Activated B cell treated with CpG ODN at 0.5 μM for 24 hours (primary cell): ENCODE measurements at places on chromosomes 7 and 10. TPM values are rescaled to one million over a fixed set of nuclear protein-coding genes. Genes with fewer than 3 reads are reported as not detected.

DENND2A gene
- not detected in 2 replicates for total RNA-seq

HDAC9 gene
- total RNA-seq = 136 and 149 TPM in 2 replicates

ABCB1 gene
- total RNA-seq = 4.1 and 4.7 TPM in 2 replicates

CAV2 gene
- not detected in 2 replicates for total RNA-seq

PAX4 gene
- not detected in 2 replicates for total RNA-seq

MBL2 gene
- not detected in 2 replicates for total RNA-seq

MRPL43 gene
- 44.2 and 46.3 TPM in 2 replicates for total RNA-seq

MKX gene
- not detected in 2 replicates for total RNA-seq

ADK gene
- 46.1 and 47.5 TPM in 2 replicates for total RNA-seq

PLXNA4 gene
- 0.02 TPM in 1 of 2 replicates, not detected in the other for total RNA-seq

RINT1 gene
- 31.1 and 35.5 TPM in 2 replicates for total RNA-seq

AGR2 gene
- not detected in 2 replicates for total RNA-seq

NPY4R gene
- not detected in 2 replicates for total RNA-seq

KNDC1 gene
- 0.09 TPM in 1 of 2 replicates, not detected in the other for total RNA-seq

TSPAN13 gene
- 15.1 and 17.8 TPM in 2 replicates for total RNA-seq

TFPI2 gene
- total RNA-seq = 0.73 and 1.4 TPM in 2 replicates

AGMO gene
- not detected in 2 replicates for total RNA-seq

CFAP43 gene
- 0.22 TPM in 1 of 2 replicates, not detected in the other for total RNA-seq

PDLIM1 gene
- total RNA-seq = 141 and 149 TPM in 2 replicates

GSTO2 gene
- total RNA-seq = 0.56 and 0.91 TPM in 2 replicates

PCBD1 gene
- 37.3 and 41.4 TPM in 2 replicates for total RNA-seq

NME8 gene
- not detected in 2 replicates for total RNA-seq

FAM241B gene
- total RNA-seq = 1.00 and 1.8 TPM in 2 replicates

TCERG1L gene
- total RNA-seq = not detected in 2 replicates

TMEM229A gene
- not detected in 2 replicates for total RNA-seq

INMT gene
- 0.11 and 0.17 TPM in 2 replicates for total RNA-seq

FAM237B gene
- not detected in 2 replicates for total RNA-seq

PLEKHS1 gene
- total RNA-seq = 0.07 TPM in 1 of 2 replicates, not detected in the other

NCAPG2 gene
- total RNA-seq = 8.2 and 11.0 TPM in 2 replicates

SLC39A12 gene
- total RNA-seq = not detected in 2 replicates

PITX3 gene
- total RNA-seq = not detected in 2 replicates

C7orf57 gene
- not detected in 2 replicates for total RNA-seq
